ENCODE measurements at places on chromosomes 3 and 15.

- no peak for DNase-seq
Measured at GRCh38 chr3:194084284-194084683, 51.7 kb upstream of the HES1 start.

DNA sequence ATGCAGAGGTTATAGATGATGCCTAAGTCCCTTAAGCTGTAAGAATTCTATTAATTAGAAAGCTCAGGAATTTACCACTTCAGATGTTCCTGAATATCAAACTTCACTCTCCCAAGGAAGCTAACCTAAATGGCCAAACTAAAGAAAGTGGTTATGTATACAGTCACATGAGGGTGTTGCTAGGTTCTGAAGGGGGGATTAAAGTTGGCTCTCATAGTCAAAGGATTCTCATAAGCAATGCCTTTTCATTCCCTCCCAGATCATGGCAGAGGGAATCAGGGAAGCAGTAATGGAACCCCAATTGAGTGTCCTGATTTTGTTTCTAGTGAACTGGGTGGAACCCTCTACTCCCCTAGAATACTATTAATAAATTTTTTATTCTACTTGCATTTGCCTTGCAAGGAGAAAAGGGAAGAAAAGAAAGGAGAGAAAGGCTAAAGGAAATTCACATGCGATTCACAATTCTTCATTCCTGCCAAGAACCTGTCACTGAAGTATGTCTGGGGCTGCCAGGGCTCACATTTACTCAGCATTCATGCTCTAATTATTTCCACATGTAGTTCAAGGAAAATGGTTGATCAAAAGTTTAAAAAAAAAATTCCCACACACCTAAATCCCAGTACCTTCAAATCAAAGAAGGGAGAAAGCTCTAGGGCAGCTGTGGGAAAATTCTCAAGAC is 25.1 kb downstream of the FSTL1 start:
- no peak for DNase-seq

DNA sequence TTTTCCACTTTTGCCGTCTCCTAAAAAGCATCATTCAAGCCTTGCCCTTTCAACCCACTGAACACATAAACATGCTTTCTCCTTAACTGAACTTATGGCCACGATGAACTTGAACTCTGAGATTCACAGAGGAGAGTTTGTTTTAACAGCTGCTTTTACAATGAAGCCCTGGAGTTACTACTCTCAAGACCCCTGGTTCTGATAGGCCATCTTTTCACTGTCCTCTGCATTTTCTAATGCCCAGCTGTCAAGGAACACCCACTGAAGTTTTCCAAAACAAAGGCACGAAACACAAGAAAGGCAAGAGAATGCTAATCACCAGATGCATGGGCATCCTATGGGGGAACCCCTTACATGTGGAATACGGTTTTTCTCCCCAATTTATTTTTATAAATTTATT is 100.8 kb downstream of the ADAMTS9 start:
- no peak for DNase-seq

DNA sequence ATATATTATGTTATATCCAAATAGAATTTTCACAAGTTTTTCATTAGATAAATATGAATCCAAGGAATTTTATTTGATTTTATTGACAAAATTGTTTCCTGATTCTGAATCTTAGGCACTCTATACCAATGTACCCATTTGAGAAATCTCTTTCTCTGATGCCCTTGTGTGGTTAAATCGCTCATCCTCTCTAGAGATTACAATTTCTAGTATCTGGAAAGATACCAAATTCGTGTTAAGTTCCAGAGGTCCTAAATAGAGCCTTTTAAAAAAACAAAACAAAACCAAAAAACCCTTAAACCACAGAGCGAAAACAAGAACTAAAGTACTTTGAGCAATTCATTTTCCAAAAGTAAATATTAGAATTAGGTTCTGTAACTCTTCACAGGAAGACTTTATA is 20.0 kb downstream of the SATB1 start:
- no peak for DNase-seq

DNA sequence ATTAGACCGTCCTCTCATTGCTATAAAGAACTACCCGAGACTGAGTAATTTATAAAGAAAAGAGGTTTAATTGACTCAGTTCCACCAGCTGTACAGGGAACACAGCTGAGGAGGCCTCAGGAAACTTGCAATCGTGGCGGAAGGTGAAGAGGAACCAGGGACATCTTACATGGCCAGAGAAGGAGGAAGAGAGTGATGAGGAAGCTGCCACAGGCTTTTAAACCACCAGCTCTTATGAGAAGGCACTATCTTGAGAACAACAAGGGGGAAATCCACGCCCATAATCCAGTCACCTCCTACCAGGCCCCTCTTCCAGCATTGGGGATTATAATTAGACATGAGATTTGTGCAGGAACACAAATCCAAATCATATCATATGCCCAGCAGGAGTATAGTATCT is 138.5 kb downstream of the ALCAM start:
- no peak for DNase-seq

- peak; percentile 25 for DNase-seq
Measured at GRCh38 chr3:125622381-125622791, 27.1 kb upstream of the OSBPL11 start.

DNA sequence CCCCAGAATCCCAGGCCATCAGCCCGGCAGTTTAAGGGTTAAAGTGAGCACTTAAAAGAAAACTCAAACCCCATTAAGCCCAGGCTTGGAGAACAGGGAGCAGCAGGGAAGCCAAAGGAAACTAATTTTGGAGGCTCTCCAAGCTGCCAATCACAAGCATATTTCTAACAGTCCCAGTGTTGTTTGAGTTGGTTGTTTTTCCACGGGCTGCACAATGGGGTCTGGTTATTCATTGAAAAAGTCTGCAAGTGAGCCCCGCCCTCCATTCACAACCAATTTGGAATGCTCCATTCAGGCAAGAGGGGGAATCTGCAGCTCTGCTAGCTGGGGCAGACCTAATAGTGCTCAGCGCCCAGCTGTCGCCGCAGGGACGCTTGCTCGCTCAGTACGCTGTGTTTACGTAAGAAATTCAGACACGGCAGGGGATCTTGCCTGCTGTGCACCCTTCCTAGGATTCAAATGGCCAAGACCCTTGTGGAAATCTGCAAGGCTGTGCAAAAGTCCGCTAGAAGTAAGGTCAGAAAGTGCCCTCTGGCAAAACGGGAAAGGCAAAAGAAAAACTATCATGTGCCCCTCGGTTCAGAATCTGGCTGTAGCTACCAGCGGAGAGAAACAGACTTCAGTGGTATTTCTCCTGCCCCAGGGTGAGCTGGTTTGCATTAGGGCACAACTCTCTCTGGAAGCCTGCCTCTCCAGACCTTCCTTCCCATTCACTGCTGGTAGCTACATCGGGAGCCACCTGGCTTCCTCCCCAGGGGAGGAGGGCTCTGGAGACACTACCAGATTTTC is 11.0 kb downstream of the ETV5 start:
- DNase-seq, result peak; percentile 63

DNA sequence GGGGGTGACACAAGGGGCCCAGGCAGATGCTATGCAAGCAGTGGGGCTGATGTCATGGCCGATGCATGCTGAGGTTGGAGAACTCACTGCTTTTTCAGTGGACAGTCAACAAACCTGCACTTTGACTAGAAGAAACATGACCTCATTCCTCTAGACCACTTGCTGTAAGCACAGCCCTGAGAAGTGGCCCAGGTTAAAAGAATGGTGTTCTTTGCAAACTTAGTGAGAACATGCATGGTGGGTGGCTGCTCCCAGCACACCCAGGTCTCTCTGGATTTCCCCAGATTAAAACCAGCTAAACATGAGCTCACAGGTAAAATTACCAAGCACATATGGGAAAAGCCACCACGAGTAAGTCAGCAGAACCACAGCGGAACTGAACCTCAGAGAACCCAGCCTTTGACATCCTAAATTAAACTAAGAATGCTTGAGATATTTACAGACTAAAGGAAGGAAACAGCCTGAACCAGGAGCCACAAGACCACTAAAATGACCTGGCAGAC is 15.5 kb downstream of the DLEC1 start:
- DNase-seq, result no peak
